ENCODE measurements at places on chromosomes 5 and 9.

DNA sequence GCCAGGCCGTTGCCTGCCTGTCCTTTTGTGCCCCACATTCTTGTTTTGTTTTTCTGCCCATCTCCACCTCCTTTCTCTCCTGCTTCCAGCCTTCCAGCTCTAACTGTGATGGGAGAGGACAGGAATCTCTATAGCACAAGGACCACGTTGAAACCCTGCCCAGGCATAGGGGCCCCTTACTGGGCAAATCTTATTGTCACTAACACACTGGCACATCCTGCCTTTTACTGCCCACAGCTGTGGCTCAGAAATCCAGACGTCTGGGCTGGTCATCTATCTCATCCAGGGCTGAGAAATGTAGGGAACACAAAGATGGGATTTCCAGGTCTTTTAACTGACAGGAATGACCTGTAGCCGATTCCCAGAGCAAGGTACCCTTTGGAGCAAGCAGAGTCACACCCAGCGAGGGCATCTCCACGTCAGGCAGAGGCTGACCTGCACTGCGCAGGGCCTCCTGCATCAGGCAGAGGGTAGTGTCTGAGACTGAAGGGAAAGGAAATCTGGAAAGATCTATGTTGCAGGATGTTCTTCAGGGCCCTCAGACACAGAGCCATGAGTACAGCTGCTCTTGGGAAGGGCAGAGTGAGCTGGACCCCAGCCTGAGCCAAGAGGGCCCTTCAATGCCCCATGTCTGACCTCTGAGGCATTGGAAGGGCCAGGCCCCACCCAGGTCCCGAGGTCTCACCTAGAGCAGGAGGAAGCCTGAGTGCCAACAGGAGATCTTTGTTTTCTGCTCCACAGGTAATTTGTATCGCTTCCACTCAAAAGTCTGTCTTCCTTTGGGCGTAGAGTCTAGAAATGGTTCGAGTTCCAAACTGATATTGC, 278.8 kb downstream of the FSTL4 start:
- DNase-seq, result no peak

GRCh38 chr5:1174122-1174936, 27.1 kb upstream of the SLC6A19 start:
- peak; percentile 28 for DNase-seq

DNA sequence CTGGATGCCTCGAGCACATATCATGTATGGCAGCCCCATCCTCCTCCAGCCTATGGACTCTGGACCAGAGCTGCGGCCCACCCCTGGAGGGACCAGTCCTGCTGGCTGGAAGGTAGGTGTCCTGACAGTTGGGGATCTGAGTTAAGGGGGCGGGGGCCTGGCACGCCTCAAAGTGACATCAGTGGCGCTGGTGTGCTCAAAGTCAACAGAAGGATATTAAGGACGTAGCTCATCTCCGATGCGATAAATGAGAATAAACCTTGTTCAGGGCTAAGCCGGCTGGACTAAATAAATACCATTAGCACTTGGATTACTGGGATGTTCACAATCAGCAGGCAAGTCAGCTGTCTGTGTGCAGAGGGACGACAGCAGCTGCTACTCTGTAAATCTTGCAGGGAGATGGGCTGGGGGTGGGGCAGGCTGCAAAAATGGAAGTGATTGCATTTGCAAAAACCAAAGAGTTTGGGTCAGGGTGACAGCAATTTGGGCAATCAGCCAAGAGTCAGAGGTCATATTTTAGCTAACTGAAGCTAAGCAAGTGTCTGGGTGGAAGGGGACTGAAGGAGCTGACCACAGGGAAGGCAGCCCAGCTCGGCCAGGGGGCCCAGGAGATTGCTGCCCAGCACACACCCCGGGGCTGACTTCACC, 80.0 kb upstream of the LRRTM2 start:
- DNase-seq, result no peak

DNA sequence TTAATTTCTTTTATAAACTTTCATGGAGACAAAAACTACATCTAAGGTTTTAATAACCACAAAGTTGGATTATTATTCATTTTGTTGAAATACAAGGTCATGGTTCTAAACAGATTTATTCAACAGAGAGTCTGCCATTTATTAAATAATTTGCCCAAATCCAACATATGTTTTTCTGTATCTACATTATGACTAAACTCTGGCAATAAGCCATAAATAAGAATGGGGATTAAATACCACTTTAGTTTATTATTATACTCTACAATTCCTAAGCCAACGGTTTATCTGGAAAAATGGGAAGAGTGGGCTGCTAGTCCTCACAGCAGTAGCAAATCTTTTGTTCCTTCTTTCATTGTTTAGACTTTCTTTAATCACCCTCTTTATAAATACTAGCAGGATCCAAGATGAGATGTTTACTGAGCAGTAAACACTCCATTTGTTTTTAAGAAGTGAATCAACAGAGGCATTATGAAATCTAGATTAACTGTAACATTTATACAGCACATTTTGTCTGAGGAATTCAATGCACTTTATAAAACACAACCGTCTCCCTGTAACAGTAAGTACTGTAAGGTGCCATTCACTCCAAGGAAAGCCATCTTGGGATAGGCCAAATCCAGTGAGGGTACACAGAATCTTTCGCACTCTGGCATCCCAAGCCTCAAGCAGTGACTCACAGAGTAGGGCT, 89.7 kb downstream of the DROSHA start:
- no peak for DNase-seq

- DNase-seq, result no peak
These were observed 98.2 kb downstream of the MAP1B start for GRCh38 chr5:72205431-72206009.

- DNase-seq, result no peak
These were observed 11.0 kb upstream of the HAPLN1 start for GRCh38 chr5:83731638-83732037.

DNA sequence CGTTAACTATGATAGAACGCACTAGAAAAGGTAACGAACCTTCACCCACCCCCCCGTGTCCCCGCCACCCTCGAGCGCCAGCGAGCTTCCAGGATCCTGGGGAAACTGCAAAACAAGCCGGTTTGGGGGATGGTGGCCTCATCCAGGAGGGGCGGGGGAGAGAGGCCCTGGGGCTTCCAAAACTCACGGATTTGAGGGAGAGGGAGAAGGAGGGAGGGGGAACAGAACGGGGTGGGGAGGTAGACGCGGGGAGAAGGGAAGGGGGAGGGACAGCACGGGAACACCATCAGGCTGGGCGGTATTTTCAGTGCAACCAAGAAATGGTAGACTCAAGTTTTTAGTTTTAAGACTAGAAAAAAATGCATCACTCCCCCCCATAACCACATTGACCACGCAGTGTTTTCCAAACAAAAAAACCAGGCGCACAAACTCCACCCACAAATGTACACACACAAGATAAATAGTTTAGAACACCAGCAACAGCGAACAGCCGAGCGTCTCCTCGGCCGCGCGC, 1.4 kb downstream of the NRARP start:
- no peak for DNase-seq

- no peak for DNase-seq
These were observed 123.6 kb upstream of the TNPO1 start for GRCh38 chr5:72692651-72693442.

- no peak for DNase-seq
These were observed 38.8 kb upstream of the LIFR start for GRCh38 chr5:38595132-38595745.

Data from CD4-positive, alpha-beta T cell treated with Interleukin-2 at 100 ng/mL for 4 hours (primary cell).